T-helper 1 cell (primary cell): ENCODE measurements at places on chromosomes 2 and 18.

- peak; percentile 25 for DNase-seq
These were observed 206.4 kb upstream of the ID2 start for GRCh38 chr2:8475349-8476031.

DNA sequence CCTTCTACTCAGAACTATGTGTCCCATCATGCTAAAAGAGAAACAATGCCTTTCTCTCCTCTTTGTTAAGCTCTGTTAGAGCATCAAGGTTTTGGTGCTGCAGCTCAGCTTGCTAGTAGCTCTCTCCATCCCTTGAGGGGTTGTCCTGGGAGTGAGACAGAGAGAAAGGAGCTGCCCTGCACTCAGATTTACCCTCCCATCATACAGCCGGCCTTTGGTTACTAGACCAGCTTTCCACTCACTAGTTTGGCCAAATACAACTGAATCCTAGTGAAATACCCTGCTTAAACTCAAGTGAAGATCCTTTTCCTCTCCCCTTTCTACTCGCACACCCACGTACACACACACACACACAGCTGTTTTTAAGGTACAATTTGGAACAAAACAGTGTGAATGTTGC, 2.3 kb upstream of the CHN1 start:
- no peak for DNase-seq

- DNase-seq, result no peak
These were observed 2.3 kb upstream of the SERPINB11 start for GRCh38 chr18:63700501-63700900.

DNA sequence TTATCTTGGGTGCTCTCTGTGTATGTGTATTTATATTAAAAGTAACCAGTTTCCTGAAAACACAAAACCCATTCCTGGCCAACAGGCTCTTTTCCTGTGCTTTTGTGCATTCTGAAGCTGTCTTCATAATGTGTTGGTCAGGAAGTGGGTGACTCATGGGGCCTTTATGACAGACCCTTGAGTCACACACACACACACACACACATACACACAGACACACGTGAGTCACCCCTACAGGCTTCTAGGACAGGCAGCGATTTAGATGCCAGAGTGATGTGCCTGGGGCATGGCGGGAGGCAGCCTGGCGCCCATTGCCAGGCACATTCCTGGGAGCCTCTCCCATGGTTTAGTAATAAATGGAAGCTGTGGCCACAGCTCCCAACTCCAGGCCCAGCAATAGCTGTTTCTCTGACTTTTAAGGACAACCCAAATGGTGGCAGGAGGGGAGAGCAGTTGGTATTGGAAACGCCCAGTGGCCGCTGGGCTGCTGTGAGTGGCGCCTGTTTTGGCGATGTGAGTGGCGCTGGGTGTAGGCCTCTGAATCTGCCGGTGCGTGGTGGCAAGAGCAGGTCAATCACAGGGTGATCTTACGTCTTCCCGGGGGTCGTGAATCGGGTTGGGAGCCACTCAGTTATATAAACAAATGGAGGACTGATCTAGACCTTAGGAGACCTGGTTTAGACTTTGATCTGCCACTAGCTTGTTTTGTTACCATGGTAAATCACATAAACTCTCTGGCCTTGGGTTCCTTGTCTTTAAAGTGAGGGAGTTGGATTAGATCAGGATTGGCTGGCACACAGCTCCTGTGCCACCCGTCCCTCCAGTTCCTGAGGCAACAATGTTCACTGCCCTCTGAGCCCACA, 150.7 kb upstream of the DLX2 start:
- DNase-seq, result no peak

GRCh38 chr2:71646028-71646427, 192.7 kb downstream of the DYSF start:
- DNase-seq, result no peak

DNA sequence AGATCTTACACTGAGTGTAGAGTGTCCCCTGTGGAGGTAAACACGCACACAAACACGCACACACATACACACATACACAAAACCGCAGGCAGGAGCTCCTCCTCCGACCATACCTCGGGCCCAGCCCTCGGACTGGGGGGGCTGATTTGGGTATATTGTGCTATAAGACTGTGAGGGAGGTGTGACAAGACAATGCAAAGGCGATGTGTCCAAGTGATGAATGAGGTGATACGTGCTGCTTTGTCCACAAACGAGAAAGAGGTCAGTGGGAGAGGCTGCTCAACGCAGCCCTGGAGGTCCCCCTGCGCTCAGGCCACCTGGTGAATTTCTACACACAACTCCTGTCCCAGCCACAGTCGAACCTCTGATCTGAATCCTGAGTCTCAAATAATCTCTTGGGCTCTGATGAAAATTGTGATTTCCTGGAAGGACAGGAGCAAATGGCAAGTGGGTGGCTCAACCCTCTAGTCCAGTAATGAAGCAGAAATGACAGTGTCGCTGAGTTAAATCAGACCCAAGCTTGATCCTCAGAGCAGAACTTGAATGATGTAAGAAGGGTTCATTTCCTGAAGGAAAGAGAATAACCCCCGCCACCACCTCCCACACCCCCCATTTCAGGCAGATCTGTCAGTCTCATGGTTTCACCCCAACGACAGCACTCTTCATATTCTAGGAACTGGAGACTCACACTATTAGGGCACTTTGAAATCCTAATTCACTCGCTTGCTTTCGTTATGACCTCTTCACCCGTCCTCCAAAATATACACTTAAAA, 48.9 kb upstream of the ASXL2 start:
- peak; percentile 51 for DNase-seq

- no peak for DNase-seq
These were observed 86.4 kb upstream of the KCNE4 start for GRCh38 chr2:222965555-222965954.

DNA sequence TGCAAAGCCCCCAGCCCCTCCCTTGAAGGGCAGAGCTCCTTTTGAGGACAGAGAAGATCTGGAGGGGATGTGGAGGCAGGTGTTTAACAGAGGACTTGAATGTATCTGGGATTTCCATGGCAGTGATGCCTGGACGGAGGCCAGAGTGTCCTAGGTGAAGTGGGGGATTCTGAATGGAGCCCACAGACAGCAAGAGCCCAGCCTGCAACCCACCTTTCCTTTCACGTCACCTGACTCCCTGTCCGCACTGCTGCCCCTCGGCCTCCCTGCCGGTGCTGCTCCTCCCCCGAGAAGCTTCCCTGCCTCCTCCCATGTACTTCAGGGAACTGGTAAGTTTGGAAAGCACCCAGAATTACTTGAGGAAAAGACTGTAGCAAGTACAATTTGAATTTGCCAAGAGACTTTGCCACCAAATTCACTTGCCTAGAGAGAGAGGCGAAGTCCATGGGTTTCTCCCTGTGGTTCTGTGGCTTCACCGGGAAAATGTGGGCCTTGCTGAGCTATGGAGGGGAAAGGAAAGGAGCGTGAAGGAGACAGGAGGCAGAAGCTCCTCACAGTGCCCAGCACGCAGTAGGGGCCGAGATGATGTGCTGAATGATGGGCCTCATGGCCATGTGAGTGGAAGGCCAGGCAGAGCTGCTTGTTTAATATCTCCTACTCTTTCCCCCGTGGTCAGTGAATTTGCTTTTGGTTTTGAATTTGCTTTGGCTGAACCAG, 13.9 kb upstream of the ASPRV1 start:
- DNase-seq, result no peak

DNA sequence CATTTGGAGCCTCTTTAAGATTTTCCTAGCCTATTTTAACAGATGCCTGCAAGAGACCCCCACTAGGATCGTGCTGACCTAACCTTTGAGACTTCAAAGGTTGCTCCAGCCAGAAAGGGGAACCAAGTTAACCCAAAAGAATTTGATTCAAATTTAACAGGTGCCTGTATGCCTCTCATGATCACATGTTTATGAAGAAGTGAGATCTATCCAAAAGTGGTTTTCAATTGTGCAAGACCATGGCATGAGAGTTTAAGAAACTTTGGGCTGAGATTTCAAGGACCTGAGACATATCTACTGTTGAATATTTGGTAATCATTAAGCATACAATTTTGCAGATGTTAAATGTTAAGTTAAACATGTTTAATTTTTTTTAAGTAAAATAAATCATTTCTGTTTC, 1.3 kb upstream of the RSAD2 start:
- no peak for DNase-seq

GRCh38 chr2:181944164-181944913, 41.3 kb upstream of the PPP1R1C start:
- no peak for DNase-seq
